ENCODE measurements at places on chromosomes 2 and 18.

- no peak for DNase-seq
These were observed 91.6 kb downstream of the RHOB start for GRCh38 chr2:20538308-20539132.

DNA sequence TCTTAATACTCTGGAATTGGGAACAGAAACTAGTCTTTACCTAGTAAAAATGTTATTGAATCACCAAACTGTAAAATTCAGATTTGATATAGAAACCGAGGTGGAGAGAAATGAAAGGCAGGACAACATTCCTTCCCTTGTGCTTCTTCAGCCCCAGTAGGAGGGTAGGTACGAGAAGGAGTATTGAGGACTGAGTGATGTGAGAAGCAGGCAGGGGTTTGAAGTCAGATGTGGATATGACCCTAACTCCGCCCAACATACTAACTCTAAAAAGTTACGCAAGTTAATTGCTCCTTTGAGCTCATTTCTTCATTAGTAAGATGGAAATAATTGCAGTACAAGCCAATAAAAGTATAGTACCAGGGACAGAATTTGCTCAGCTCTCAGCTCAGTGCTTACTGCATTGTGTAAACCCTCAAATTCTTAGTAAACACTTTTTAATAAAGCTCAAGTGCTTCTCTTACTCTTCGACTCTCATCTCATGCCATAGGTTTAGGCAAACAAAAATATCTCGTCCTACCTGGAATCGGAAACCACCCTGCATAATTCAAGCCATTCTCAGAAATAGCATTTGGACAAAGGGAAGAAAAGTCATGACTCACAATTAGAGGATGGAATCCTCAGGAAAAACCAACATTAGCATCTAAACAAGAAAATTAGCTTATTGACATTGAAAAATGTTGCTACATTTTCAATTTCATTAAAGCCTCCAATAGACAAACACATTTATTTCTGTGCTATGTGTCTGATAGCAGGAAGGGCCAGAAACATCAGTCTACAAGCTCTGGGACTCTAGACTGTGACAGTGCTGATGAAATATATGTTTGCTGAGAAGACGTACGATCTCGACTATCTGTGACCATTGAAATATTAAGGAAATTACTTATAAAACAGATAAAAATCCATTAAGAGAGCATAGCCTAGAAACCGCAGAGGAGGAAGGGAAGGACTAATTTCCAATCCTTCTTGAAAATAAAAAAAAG, 161.3 kb downstream of the HNMT start:
- DNase-seq, result no peak

- DNase-seq, result no peak
These were observed 185.2 kb downstream of the ALPK2 start for GRCh38 chr18:58443671-58444070.

GRCh38 chr18:77777163-77777562, 527.5 kb downstream of the GALR1 start:
- no peak for DNase-seq

- DNase-seq, result no peak
These were observed 67.4 kb upstream of the PNPT1 start for GRCh38 chr2:55761024-55761423.

DNA sequence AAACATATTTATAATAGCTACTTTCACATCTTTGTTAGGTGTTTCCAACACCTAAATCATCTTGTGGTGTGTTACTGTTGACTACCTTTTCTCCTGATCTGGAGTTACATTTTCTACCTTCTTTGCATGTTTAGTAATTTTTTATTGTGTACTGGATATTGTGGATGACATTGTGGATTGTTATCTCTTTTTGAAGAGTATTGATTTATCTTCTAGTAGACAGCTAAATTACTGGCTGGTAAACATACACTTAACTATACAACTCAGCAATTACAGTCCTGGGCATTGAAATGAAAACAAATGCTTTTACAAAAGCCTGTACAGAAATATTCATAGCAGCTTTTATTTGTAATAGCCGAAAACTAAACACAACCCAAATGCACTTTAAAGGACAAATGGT, 150.8 kb downstream of the PTRHD1 start:
- DNase-seq, result peak; percentile 75

Measured in NCI-H2081 treated with DMSO at 0.1 percent for 48 hours (cell line).